ENCODE measurements at places on chromosomes 1 and 21.

GRCh38 chr1:12127206-12127810 is 39.5 kb upstream of the TNFRSF1B start:
- no peak for DNase-seq

GRCh38 chr1:7221826-7222694 is 436.8 kb downstream of the CAMTA1 start:
- DNase-seq = no peak

DNA sequence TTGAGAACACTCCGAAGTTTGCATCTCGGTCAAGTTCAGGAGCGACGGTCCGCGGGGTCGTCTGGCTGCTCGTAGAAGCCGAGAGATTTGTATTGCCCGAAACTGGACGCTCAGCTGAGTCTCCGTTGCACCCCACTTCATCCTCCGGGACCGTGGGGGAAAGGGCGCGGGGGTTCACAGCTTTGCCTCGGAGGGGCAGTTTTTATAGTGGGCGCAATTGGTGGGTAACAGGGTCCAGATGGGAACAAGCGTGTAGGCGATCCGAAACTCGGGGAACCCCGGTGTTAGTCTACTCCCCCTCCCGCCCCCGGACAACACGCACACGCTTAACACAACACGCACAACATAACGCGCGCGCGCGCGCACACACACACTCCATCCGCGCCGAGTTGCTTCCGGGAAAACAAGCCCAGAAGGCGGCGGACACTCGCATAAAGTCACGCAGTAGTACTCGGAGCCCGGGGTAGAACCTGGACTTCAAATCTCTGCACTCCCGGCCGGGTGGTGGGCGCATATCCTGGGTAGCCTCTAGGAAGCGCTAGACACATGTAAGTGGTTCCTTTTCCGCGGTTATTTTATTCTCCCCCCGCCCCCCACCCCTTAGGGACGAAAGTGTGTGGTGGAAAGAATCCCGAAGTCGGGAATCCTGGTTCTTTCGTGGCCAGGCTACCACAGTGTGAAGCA is 1.1 kb upstream of the JUN start:
- peak; percentile 90 for DNase-seq

- DNase-seq = no peak
Observed at GRCh38 chr1:44786138-44786840, 1.7 kb downstream of the BEST4 start.

DNA sequence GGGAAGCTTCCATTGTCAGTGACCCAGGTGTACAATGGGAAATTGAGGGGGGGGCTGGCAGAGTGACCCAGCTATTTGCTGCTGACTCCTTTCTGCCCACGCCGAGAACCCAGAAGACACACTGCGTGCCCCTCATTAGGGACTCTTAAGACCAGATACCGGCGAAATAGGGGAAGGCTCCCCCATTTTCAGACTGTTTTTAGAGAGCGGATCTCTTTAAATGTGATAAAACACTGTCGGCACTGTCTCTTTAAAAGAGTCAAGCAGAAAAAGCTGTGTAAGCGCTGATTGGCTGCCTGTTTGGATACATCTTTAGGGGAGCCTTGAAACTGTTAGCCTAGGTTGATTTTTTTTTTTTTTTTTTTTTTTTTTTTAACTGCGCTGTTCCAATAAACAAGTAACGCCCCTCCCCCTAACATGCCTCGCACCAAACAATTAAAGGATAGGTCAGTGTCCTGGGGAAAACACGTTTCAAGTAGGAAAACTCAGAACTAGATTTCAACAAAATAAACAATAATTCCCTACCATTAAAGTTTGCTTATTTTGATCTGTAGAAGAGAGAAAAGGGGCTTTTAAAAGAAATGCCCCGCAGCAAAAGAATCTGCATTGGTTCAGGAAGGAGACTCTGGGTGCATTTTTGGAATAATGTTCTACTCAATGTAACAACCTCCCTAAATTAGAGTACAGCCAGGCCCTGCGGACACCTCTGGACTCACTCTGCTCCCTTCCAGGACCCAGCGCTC is 1.4 kb upstream of the SSBP3 start:
- DNase-seq = peak; percentile 89

- DNase-seq = peak; percentile 74
Observed at GRCh38 chr1:240797050-240797449, 185.1 kb upstream of the GREM2 start.

DNA sequence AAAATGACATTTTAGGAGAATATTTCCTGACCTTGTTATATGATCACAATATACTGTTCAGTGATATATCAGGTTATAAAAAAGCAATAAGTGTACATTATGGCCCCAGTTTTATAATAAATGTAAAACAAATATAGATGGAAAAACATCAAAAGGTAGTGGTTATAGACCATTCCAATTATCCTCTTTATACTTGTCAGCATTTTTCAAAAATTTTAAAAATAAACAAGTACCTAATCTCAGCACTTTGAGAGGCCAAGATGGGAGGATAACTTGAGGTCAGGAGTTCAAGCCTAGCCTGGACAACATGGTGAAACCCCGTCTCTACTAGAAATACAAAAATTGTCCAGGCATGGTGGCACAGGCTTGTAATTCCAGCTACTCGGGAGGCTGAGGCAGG is 69.6 kb upstream of the B3GALNT2 start:
- no peak for DNase-seq

GRCh38 chr1:6222636-6223035 is 13.1 kb downstream of the ICMT start:
- DNase-seq = no peak

GRCh38 chr1:19344372-19344810 is 32.3 kb downstream of the SLC66A1 start:
- peak; percentile 24 for DNase-seq

- peak; percentile 85 for DNase-seq
Observed at GRCh38 chr1:224300346-224300745, 29.6 kb downstream of the NVL start.

DNA sequence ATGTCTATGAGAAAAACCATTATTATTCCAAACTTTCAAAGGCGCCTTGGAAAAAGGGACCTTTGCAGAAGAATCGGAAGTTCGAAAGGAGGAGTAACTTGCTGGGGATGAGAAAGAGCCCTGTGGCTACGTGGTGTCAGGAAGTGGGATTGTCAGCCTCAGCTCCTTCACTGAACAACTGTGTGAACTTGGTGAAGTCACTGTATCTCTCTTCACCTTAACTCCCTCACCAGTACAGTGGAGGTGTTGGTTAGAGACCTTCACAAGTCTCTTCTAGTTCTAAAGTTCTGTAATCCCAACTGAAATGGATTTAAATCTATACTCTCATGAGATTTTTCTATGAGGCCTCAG is 285.6 kb downstream of the CACNA1E start:
- peak; percentile 25 for DNase-seq

DNA sequence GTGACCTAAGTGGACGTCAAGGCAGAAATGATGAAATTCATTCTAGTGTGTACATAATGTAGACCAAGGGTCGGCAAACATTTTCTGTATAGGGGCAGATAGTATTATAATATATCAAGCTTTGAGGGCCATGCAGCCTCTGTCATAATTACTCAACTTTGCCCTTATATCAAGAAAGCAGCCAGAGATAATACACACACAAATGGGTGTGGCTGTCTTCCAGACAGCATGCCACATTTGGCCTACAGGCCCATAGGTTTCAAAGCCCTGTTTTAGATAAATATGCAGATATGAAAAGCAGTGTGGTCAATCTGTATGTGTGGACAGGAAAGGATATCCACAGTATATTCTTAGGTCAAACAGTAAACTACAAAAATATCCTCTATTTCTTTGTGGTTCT is 320.1 kb upstream of the FMN2 start:
- no peak for DNase-seq

GRCh38 chr1:181397845-181398244 is 85.5 kb upstream of the CACNA1E start:
- no peak for DNase-seq

- no peak for DNase-seq
Observed at GRCh38 chr1:40014253-40014706, 26.2 kb upstream of the CAP1 start.

DNA sequence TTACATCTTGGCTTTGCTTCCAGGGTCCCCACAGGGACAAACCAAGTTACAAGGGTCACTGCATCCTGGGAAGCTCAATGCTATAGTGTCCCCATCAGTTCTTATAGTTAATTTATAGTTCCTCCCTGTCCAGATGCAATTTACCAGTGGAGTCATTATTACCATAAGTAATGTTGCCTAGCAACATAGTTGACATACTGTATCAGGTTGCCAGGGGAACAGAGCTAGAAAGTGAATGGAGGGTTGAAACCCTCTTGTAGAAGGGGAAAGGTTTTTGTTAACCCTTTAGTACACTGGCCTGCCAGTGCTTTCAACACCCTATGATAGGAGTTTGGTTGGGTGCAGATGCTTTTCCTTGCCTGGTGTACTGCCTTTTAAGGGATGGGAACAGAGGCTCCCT is 34.3 kb upstream of the TTC4 start:
- DNase-seq = no peak

DNA sequence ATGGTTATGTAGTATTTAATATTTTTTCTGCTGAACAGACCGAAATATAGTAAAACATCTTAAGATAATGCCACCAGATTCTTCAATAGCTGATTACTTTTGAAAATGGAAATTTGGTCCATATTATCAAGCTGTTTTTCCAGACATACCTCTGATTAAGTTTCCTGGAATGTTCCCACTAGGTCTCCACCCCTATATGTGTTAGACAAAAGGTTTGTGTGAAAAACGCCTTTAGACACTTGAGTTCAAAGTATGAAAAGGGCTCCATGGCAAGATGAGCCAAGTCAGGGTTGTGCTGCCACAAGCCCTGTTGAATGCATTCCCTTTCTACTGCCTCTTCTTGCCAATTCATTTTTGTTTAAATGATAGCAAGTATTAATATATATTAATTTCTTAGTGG is 52.7 kb downstream of the ZBTB17 start:
- DNase-seq = peak; percentile 47

DNA sequence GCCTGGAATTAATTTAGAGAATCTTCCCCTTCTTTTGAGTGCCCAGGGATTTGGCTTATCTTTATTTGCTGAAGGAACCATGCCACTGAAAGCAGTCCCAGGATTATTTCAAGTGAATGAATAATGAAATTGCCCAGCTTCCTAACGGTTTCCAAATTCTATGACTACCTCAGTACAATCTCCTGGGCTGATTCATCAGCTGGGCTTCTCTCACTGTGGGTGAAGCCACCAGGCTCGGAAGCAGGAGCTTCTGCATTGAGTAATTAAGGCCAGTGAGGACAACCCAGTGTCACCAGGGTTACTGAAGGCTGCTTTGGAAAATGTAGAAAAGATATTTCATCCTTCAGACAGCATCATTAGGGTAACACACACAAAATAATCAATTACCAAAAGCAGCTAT is 169.8 kb downstream of the DAB1 start:
- peak; percentile 48 for DNase-seq

DNA sequence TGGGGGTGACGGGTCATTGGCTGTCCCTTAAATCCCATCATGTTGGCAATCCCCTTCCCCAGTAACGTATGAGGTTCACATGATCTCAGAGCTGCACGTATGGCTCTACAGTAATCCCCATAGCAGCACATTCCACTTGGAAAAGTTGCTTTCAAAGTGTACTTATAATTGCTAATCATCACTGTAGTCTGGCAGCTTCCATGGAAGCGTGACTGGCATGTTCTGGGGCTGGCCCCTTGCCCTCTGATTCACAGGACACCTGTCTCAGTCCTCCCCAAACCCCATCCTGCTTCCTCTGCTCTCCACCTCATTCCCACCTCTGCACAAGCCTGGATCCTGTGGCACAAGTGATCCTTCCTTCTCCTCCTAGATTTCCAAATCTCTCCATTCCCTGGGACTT is 102.2 kb downstream of the TSEN15 start:
- no peak for DNase-seq

GRCh38 chr1:67684526-67685066 is 405 bp upstream of the GADD45A start:
- DNase-seq = no peak

DNA sequence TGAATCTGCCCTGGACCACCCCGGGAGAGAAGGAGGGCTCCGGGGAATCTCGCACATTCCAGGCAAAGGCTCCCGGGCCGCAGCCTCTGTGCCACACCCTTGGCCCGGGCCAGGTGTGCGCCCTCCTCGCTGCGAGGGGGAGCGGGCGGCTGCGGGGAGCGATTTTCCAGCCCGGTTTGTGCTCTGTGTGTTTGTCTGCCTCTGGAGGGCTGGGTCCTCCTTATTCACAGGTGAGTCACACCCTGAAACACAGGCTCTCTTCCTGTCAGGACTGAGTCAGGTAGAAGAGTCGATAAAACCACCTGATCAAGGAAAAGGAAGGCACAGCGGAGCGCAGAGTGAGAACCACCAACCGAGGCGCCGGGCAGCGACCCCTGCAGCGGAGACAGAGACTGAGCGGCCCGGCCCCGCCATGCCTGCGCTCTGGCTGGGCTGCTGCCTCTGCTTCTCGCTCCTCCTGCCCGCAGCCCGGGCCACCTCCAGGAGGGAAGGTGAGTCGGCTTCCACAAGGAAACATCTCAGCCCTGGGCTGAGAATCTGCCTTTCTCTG is at the start of gene LAMC2:
TSS of gene LAMC2 (plus strand) at position 324 of the 550 bp plus-strand sequence. CDS start at position 413, 89 bp downstream.
- peak; percentile 91 for DNase-seq

GRCh38 chr1:54885807-54886723 is 930 bp downstream of the DHCR24 start:
- DNase-seq = peak; percentile 13

DNA sequence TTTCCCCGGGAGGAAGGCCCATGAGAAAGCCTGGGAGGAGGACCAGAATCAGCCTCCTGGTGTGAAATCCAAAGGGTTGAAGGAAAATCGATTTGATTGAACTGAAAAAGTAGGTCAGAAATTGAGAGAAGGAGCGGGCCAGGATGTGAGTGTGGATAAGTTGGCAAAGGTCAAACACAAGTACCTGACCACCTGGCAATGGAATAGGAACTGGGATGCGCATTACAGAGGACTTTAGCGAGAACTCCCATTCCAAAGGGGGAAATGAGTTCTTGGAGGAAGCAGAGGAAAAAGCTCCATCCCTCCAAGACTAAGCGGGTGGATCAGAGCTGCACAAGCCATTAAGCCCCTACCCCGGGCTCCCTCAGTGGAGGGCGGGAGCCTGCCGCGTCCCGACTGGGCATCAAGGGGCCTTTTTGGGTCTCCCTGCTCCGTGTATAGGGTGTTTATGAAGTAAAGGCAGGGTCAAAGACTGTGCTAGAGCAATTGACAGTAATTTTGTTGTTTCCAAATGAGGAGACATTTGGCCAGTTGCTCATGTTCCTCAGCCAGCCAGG is 56.4 kb downstream of the TGFB2 start:
- DNase-seq = no peak

- peak; percentile 65 for DNase-seq
Observed at GRCh38 chr1:18618546-18619466, 11.8 kb upstream of the PAX7 start.

- DNase-seq = peak; percentile 51
Observed at GRCh38 chr1:243748706-243749283, 101.2 kb downstream of the AKT3 start.

GRCh38 chr1:175221557-175222175 is 29.1 kb upstream of the KIAA0040 start:
- peak; percentile 53 for DNase-seq

- no peak for DNase-seq
Observed at GRCh38 chr1:108817811-108818210, 39.1 kb downstream of the AKNAD1 start.

- no peak for DNase-seq
Observed at GRCh38 chr1:110210604-110211495, 736 bp downstream of the KCNC4 start.

- peak; percentile 96 for DNase-seq
Observed at GRCh38 chr1:33455539-33456501, 16.6 kb upstream of the ZSCAN20 start.

GRCh38 chr1:180206581-180206980 is 23.5 kb upstream of the LHX4 start:
- no peak for DNase-seq

- no peak for DNase-seq
Observed at GRCh38 chr1:208127792-208128529, 116.2 kb downstream of the PLXNA2 start.

GRCh38 chr21:35933466-35933865 is 126.9 kb downstream of the SETD4 start:
- DNase-seq = peak; percentile 94

GRCh38 chr1:79105500-79105899 is 99.0 kb upstream of the ADGRL4 start:
- no peak for DNase-seq
